Fibroblast of skin of scalp (primary cell): ENCODE measurements at places on chromosomes 12 and 14.

GRCh38 chr12:19992311-19992710 is 376.0 kb upstream of the PDE3A start:
- no peak for DNase-seq

DNA sequence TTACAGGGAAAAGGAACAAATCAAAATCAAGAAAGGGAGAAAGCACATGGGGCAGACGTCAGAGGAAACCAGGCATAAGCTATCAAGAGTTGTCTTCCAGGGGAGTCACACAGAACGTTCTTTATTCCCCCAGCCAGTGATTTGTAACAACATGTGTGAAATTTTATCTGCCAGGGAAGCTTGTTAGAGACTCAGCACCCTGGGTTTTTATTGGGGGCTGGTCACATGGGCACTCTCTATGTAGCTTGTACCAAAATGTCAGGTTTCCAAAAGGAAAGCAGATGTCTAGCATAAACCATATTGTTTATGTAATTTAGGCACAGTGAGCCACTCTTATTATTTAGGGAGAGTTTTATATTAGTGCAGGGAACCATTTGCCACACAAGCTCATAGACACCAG is 440.4 kb upstream of the DCN start:
- no peak for DNase-seq

- no peak for DNase-seq
These were observed 65.6 kb upstream of the FICD start for GRCh38 chr12:108449478-108449877.

DNA sequence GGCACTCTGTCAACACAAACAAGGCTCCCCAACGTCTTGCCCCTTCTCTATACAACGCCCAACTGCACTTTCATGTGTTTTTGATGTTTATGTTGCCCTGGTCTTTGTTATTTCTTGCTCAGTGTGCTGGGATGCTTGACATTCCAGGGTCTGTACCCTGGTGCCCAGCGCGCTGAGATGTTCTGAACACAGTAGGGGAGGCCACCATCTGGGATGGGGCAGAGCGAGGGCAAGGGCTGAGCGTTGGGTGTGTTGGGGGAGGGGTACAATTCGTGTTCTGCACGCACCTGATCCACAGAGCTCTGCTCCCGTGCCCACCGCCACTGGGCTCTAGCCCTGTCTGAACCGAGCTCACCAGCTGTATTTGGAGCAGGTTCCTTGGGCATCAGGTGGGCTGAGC is 52.9 kb downstream of the ISCA2 start:
- peak; percentile 53 for DNase-seq

- no peak for DNase-seq
These were observed 40.7 kb downstream of the ATG14 start for GRCh38 chr14:55370883-55371455.

- peak; percentile 35 for DNase-seq
These were observed 363.0 kb upstream of the FKBP4 start for GRCh38 chr12:2431810-2432209.

- no peak for DNase-seq
These were observed 365.7 kb downstream of the RPS29 start for GRCh38 chr14:49220492-49220891.

- DNase-seq: no peak
These were observed 107.1 kb downstream of the SMOC1 start for GRCh38 chr14:69986336-69986735.

GRCh38 chr14:95445161-95445560 is 71.3 kb downstream of the SYNE3 start:
- DNase-seq: no peak

DNA sequence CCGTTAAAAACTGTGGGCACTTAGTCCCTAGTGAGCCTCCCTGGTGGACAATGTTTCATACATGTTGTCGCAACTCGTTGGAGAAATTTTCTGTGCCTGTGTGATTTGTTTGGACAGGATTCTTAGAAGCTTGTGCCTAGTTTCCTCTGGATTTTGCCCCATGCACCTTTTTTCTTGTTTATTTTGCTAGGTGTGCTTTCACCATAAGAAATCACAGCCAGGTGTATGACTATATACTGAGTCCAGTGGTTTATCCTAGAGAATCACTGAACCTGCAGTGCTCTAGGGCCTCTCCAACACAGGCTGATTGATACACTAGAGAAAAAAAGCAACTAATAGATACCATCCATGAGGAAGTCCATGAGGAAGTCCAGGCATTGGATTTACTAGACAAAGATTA is 33.1 kb upstream of the OASL start:
- DNase-seq: no peak

DNA sequence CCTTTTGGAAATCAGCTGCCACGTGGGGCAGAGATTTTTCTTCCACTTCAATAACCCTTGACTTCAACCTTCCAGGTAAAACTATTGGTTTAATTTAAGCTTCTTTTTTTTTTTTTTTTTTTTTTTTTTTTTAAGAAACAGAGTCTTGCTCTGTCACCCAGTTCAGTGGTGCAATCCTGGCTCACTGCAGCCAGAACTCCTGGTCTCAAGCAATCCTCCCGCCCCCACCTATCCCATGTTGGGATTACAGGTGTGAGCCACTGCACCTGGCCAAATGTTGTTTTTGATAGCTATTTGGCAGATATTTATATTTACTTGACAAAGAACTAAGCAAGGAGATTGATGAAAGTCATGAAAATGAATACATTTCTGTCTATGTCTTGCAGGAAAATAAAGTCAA is 65.1 kb downstream of the SINHCAF start:
- DNase-seq: no peak

GRCh38 chr14:69487226-69487625 is 2.7 kb downstream of the PLEKHD1 start:
- DNase-seq: no peak

- no peak for DNase-seq
These were observed 16.0 kb downstream of the PDE1B start for GRCh38 chr12:54565310-54565985.

- DNase-seq: no peak
These were observed 10.1 kb downstream of the BMP4 start for GRCh38 chr14:53946404-53947093.
